Aorta (tissue), 5 donors: ENCODE measurements at places on chromosomes 2 and 18. TPM values are rescaled to one million over a fixed set of nuclear protein-coding genes. Genes with fewer than 3 reads are reported as not detected.

DNA sequence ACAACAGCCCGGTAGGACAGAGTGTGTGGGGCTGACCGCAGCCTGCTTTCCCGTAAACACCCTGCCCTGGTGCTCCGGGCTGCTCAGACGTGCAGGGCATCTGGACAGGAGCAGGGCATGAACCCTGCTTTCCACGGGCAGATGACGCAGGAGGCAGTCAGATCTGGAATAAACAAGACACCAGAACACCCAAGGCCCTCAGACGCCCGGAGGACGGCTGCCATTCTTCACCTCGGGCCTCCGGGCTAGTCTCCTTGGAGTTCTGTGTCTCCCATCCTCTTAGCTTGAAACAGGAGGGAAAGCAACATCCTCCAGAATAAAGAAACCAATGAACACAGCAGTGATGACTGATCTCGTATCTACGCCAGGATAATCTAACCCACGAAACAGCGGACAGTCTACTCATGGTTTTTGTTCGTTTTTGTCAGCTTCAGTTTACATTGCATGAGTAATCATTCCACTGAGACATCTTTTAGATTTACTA lies 7.3 kb downstream of the PXDN start:
- DNase-seq: peak; percentile 67

DNA sequence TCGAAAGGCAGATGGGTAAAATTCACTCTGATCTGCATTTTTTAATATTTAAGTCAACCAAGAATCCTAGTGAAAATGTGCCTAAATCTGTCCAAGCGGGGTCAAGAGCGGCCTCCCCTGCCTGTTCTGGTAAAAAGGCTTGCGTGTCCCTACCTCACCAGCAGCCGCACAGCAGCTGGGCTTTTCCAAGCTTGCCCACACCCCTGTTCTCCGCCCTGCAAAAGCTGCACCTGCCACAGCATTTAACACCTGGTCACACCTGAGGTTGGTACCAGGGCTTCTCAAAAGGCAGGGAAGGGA lies 25.8 kb upstream of the TMEM182 start:
- DNase-seq: peak; percentile 61

- no peak for DNase-seq
Observed at GRCh38 chr2:190209559-190209958, 110.1 kb downstream of the HIBCH start.

GRCh38 chr2:47662552-47662951 lies 120.4 kb upstream of the MSH6 start:
- DNase-seq: no peak

DNA sequence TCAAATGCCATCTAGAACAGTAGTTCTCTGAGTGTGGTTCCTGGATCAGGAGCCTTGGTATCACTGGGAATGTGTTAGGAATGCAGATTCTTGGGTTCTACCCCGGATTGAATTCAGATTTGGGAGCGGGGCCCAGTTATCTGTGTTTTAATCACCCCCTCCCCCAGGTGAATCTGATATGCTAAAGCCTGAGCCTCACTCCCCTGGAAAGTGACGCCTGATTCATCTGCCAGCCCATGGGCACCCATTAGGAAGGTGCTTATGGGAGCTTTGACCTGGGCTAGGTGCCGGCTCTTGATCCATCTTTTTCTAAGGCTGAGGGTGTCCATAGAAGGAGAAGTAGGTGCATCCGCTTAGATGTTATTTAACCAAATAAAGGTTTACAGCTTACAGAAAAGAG lies 199.4 kb downstream of the NEDD4L start:
- DNase-seq: no peak

DNA sequence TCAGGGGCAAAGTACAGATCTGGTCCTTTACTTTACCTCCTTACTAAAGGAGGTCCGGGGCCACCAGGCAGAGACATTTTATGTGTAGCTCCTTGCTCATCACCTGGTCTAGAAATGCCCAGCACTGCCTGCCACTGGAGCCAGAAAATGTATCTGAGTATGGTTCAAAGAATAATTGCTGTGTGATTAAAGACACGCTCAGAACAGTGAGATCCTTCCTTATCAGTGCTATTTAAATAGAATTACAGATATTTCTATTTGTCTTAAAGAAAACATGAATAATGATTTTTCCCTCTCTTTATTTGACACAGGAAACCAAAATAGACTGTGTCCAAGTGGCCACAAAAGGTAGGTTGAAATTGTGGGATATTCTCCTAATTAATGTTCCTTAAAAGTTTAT lies 494.8 kb upstream of the RAB12 start:
- DNase-seq: no peak

GRCh38 chr2:142585785-142586184 lies 291.7 kb upstream of the KYNU start:
- DNase-seq: no peak

DNA sequence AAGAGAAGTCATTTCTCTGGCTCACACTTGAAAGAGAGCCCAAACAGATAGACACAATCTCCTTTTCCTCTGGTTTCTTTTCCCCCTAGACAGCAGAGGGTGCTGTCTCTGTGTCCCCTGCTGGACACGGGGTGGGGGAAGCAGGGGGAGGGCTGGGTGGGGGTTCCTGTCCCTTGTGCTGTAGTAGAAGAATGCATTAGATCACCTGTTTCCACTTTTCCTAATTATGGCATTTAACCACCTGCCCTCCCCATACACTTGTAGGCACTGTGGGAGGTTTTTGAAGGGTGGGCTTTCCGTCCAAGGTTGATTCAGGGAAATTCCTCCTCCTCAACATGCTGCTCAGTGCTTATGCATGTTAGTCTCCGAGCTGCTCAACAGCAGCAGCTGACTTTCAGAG lies 206.2 kb upstream of the EPAS1 start:
- no peak for DNase-seq

DNA sequence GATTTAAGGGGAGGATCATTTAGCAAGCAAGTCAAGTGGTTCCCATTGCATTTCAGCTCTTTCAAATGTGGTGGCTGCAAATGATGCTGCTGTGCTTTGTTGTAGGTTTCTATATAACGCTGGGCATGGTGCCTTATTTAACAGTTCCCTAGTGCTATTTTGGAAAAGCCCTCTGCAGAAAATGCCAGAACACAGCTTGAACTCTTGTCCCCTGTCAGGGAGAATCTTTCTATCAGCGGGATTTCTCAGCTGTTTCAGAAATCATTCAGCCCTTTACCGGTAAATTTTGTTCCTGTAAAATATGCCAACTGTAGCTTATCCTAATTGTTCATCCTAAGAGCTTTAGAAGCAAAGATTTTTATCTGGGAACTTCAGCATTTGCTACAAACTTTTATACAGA lies 77.8 kb upstream of the DTNA start:
- no peak for DNase-seq

DNA sequence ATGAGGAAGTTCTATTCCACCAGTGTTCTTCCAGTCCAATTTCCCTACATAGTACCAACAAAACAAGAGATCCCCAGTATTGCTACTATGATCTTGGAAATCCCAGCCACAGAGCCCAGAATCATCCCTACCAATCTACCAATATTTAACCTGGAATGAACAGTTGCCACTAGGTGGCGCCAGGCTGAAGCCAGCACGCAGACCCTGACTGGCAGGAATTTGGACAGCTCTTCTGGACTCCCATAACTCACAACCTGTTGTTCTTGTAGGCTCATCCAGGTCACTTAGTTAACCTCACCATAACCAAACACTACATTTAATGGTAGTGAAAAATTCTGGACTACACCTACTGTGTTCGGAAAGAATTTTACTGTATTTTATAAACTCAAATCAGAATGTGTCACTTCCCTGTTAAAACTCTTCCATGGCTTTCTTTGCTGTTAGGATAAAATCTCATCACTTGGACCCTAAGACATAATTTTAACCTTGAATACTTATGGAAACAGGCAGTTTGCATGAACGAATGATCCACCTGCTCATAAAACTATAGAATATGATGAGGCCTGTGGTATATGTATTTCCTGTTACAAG lies 59.8 kb upstream of the SLC38A11 start:
- peak; percentile 59 for DNase-seq

DNA sequence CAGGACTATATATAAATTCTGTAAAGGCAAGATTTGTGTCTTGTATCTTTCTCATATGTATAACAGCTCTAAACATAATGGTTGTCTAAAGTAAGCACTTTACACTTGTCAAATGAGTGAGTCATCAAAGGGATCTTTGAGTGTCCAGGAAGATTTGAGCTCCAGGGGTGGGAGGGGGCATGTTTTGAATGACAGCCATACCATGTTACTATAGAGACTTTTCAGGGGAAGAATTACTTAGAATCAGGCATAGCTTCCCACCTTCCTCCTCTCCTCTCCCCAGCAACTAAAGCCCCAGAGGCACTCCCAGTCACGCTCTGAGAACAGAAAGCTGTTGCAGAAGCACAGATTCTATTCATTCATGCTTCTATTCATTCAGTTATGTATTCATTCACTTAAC lies 65.8 kb upstream of the ALK start:
- no peak for DNase-seq

- DNase-seq: no peak
Observed at GRCh38 chr2:215752436-215752835, 260.9 kb downstream of the MREG start.

- peak; percentile 92 for DNase-seq
Observed at GRCh38 chr18:55322178-55322735, 265.7 kb downstream of the TCF4 start.

- no peak for DNase-seq
Observed at GRCh38 chr2:225042800-225043167, 516 bp upstream of the DOCK10 start.

DNA sequence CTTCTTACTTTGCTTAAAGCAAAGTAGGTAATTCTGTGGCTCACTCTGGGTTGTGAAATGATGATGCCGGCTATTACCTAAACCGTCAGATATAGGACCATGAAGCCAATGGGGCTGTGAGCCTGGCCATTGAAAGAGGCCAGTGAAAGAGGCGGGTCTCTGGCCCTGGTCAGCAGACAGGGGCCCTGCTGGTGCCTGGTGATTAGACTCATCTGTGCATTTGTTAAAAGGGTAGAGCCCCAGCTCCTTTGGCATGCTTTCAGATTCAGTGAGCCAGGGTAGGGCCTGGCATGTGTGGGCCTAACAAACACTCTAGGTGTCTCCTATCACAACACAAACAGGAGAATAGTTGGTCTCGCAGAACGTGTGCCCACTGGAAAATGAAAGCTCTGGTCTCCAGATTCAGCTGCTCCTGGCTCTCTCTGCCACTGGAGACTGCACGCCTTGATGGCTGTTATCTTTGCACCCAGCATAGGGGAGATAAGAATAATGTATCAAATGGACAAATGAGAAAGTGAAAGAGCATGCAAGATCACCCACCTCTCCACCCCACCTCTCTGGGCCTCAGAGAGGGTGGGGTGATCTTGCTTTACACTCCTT lies 6.9 kb downstream of the LRRC30 start:
- no peak for DNase-seq

GRCh38 chr2:73700131-73700611 lies 37.0 kb downstream of the TPRKB start:
- DNase-seq: no peak

DNA sequence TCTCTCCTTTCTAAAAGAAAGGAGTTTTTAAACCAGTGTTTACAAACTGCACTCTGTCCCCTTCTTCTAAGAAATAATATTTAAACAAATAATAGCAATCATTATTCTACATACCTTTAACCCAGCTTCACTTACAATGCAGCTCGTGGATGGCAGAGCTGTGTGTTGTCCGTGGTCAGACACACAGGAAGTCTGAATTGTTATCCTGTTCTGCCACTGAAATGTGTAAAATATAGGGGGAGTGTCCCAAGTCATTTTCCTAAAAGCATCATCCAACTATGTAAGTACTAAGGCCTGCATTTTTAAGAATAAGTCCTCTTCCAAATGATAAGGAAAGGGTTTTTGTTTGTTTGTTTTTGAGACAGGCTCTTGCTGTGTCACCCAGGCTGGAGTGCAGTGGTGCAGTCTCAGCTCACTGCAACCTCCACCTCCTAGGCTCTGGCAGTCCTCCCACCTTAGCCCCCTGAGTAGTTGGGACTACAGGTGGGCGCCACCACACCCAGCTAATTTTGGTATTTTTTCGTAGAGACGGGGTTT lies 2.7 kb upstream of the PPP4R1 start:
- DNase-seq: no peak

DNA sequence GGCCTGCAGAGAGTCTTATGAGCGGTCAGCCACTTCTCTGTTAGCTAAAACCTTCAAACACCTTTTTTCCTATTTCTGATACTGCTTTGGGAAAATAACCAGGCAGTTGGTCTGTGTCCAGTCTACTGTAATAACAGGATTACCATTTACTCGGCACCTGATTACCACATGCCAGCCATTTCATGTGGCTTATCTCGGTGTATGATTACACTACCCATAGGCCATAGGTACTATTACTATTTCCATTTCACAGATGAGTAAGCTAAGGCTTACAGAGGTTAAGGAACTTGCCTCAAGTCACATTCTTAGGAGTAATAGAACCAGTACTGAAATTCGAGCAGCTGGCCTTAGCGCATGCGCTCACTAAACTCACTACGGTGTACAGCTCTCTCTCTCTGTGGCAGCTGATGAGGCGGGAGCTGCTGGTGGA lies 147.2 kb upstream of the L3MBTL4 start:
- no peak for DNase-seq

DNA sequence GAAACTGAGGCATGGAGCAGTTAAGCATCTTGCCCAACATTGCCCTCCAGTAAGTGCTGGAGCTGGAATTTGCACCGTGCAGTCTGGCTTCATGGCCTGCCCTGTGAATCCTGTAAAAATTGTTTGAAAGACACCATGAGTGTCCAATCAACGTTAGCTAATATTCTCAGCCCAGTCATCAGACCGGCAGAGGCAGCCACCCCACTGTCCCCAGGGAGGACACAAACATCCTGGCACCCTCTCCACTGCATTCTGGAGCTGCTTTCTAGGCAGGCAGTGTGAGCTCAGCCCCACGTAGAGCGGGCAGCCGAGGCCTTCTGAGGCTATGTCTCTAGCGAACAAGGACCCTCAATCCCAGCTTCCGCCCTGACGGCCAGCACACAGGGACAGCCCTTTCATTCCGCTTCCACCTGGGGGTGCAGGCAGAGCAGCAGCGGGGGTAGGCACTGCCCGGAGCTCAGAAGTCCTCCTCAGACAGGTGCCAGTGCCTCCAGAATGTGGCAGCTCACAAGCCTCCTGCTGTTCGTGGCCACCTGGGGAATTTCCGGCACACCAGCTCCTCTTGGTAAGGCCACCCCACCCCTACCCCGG lies 1.3 kb downstream of the PROC start:
- DNase-seq: no peak

DNA sequence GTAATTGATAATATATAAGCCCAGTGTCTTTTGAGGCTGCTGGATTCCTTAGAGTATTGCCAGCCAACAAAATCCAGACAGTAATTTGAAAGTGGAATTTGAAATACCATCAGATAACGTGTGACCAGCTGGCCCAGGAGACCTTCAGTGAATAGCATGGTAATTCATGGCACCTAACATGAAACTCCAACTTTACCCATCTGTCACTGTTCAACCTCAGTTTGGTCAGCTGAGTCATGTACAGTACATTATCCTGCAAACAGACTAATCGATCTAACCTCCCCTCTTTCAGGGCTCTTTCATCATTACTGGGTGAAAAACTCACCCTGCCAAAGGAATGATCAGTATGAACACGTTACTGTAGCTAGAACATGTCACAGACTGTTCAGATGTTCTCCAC lies 230.6 kb downstream of the DOK6 start:
- no peak for DNase-seq

- no peak for DNase-seq
Observed at GRCh38 chr2:40466935-40467572, 15.2 kb upstream of the SLC8A1 start.

ZNF2 gene
- total RNA-seq: 3.1 TPM

OR6B3 gene
- total RNA-seq: not detected

PCARE gene
- total RNA-seq: not detected

YWHAQ gene
- total RNA-seq: 226 TPM

CAPN14 gene
- total RNA-seq: 0.21 TPM

CTNNA2 gene
- total RNA-seq: 0.12 TPM

ABHD3 gene
- total RNA-seq: 21.7 TPM

CABLES1 gene
- 9.9 TPM for total RNA-seq

BOK gene
- total RNA-seq: 6.3 TPM

CCDC141 gene
- total RNA-seq: 28.3 TPM

RGPD5 gene
- 187 TPM for total RNA-seq

LIMS3 gene
- total RNA-seq: 16.6 TPM
